ENCODE measurements at places on chromosomes 2 and 18. TPM values are rescaled to one million over a fixed set of nuclear protein-coding genes. Genes with fewer than 3 reads are reported as not detected.

LTBP1 gene
- total RNA-seq: 33.8 TPM

GREB1 gene
- 31.9 TPM for total RNA-seq

DSC3 gene
- 2.1 TPM for total RNA-seq

MSTN gene
- not detected for total RNA-seq

IL36G gene
- total RNA-seq: 0.32 TPM

MOCOS gene
- 5.3 TPM for total RNA-seq

GTF3C2 gene
- total RNA-seq: 107 TPM

SAG gene
- total RNA-seq: not detected

PLEKHH2 gene
- 5.8 TPM for total RNA-seq

MCM6 gene
- 88.1 TPM for total RNA-seq

SERPINB3 gene
- total RNA-seq: 0.11 TPM

RNF125 gene
- total RNA-seq: 14.4 TPM

GRCh38 chr2:112880091-112880531, 30.9 kb upstream of the IL37 start:
- no peak for DNase-seq

- no peak for DNase-seq
These were observed 98.9 kb upstream of the CYP1B1 start for GRCh38 chr2:38174646-38175423.

DNA sequence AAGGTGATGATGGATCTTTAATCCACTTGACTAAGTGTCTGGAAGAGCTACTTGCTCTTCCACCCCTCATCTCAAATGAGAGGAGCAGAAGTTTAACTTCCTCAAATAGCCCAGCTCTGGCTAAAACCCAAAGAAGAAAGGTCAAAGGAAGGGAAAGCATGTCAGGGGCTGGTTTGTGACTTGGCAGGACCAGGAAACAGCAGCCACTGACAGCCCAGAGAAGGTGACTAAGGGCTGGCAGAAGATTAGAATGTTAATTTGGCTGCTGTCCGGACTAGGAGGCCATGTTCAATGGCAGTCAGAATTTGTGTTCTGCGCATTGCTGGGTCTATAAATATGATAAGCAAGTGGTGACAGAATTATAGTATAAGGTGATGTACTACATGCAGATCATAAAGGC, 386.2 kb downstream of the SETBP1 start:
- DNase-seq: no peak

- no peak for DNase-seq
These were observed 5.3 kb upstream of the PLCL1 start for GRCh38 chr2:197799068-197799467.

DNA sequence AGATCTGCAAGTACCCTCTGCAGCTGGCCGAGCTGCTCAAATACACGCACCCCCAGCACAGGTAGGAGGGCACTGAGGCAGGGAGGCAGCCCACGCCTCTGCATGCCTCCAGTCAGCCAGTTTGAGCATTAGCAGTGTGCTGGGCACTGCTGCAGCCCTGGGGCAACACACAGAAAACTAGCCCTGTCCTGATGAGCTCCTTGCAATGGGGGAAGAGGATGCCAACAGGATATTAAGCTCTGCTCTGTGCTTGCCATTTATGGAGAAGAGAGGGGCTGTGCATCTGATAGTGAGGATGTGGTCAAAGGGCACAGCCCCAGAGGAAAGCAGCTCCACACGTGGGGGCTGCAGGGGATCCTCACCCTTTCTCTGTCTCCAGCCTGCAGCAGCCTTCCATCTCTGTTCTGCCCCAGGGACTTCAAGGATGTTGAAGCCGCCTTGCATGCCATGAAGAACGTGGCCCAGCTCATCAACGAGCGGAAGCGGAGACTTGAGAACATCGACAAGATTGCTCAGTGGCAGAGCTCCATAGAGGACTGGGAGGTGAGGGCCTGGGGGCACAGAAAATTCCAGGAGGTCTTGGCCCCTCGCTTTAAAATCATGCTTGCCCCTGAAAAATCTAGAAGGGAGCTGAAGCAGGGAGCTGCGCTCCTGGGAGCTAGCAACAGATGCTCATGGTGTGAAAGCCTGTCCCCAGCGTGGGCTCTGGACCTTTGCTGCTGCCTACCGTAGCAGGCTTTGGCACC, 51.7 kb downstream of the FAM168B start:
- DNase-seq: no peak

DNA sequence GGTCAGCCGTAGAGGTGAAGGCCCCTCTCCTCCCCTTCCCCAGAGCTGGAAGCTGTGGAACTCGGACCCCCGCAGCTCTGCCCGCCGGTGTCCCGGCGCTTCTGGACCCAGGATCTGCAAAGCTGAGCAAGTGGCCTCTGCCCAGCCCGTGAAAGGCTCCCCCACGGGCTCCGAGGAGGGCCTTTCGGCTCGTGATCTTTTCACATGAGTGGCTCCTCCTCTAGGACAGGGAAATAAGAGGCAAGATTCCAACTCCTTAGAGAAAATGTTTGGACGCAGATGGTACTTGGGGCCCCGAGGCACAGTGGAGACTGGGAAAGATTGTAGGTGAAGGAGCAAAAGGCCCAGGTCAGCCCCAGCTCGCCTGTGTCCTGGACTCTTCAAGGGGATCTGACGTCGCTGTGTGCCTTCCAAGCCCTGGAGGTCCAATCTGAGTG, 48.2 kb upstream of the SP3 start:
- peak; percentile 36 for DNase-seq

DNA sequence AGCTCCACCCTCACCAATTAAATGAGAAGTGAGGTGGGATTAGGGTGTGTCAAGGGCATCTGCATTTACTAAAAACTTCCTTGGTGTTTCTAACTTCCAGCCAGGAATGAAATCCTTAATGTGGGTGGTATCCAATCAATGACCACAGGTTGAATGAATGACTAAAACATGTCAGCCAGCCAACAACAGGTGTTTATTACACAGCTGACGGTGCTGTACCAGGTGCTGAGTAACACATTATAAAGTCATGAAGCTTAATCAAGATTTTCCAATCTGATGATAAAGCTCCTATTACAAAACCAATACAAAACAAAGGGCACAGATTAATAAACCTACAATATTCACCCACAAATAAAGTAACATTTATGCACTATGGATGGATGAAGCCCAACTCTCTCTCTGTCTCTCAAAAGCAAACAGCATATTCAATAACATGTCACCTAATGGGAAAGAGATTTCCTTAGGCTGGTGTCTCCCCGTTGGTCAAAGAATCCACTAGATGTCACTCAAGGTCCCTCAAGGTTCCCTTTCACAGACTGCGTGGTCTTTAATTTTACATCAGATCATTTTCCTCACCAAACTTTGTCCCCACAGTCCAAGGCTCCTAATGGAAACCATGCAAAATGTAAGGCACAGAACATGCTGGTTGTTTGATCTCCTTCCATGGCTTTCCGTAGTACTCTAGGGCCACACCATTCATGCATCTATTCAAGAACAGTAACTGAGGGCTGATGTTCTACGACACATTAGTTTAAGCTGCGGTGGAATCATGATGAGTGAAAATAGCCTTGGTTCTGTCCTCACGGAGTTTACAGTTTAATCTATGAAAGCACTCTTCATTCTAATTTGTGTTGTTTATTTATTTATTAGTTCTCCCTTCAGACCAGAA, 6.4 kb upstream of the PTPN4 start:
- no peak for DNase-seq

- no peak for DNase-seq
These were observed 199.1 kb upstream of the CCDC150 start for GRCh38 chr2:196440413-196440812.

- peak; percentile 92 for DNase-seq
These were observed 1.2 kb downstream of the ALK start for GRCh38 chr2:29920130-29920577.

- no peak for DNase-seq
These were observed 38.4 kb upstream of the HDAC4 start for GRCh38 chr2:239438995-239439753.

DNA sequence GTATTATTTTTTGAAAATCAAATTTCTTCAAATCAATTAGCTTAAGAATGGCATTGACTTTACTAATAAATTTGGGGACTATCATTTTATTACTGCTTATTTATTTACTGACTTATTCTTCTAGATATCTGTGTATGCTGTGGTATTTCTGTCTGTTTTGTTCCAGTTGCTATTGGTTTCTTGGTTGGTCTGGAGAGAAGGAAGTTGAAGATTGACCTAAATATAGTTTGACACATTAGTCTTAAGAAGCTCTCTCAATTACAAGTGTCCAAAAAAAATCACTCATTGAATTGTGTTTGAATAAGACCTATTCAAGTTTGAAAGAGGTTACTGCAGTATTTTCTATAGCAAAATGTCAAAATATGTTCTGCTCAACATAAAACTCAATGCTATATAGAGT, 153.3 kb upstream of the KYNU start:
- DNase-seq: no peak

DNA sequence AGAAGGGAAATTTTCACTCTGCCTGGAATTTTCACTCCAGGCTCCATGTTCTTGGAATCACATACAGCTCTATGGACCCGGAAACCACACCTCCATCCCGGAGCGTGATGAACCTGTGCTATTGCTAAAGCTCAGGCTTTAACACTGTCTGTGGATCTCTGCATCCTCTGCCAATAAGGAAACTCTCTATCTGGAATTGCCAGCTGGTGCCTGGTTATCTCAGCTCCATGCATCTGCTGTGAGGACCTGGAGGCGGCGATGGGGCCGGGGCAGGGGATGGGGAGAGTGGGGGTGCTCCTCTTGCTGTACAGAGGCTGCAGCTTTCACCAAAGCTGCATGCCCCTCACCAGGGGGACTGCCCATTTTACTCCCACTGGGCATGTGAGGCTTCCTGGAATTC, 754.0 kb upstream of the SOX11 start:
- no peak for DNase-seq

- DNase-seq: no peak
These were observed 329.7 kb downstream of the FSIP2 start for GRCh38 chr2:186068139-186068801.

GRCh38 chr2:240468303-240469238, 33.1 kb downstream of the GPC1 start:
- DNase-seq: peak; percentile 14

- no peak for DNase-seq
These were observed 30.6 kb upstream of the CREB1 start for GRCh38 chr2:207499114-207499513.

DNA sequence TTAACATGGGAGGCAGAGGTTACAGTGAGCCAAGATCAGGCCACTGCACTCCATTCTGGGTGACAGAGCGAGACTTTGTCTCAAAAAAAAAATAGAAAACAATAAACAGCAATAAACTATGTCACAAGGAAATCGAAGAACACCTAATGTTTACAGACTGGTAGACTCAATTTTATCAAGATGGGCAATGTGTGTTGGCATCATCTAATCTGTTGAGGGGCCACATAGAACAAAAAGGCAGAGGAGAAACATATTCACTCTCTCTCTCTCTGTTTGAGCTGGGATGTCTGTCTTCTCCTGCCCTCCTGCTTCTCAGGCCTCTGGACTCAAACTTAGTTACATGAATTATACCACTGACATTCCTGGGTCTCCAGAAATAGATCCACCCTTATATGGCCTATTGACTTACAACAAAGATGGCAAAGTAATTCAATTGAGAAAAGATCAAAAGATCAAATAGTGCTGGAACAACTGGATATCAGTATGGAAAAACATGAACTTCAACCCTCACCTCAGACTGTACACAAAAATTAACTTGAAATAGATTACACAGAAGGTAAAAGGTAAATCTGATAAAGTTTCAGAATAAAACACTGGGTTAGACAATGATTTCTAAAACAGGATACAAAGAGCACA, 703.8 kb upstream of the CRIM1 start:
- DNase-seq: no peak

DNA sequence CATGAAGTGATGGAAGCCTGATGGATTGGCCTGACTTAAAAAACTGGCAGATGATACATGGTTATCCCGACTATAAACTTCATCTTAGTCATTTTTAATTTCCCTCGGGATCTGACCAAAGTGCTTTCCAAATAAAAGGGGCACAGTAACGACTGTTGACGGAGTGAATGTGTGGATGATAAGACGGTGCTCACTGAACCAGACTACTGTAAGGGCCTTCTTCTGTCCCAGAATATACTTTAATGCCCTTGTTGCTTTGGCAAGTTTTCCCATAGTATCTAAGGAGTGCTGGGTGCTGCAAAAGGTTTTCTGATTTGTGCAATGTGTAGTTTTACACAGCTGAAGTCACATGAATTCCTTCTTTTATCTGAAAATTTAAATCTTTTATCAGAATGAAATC, 373.5 kb downstream of the DSEL start:
- DNase-seq: no peak

- DNase-seq: no peak
These were observed 1354.6 kb upstream of the NRXN1 start for GRCh38 chr2:52386433-52387030.

DNA sequence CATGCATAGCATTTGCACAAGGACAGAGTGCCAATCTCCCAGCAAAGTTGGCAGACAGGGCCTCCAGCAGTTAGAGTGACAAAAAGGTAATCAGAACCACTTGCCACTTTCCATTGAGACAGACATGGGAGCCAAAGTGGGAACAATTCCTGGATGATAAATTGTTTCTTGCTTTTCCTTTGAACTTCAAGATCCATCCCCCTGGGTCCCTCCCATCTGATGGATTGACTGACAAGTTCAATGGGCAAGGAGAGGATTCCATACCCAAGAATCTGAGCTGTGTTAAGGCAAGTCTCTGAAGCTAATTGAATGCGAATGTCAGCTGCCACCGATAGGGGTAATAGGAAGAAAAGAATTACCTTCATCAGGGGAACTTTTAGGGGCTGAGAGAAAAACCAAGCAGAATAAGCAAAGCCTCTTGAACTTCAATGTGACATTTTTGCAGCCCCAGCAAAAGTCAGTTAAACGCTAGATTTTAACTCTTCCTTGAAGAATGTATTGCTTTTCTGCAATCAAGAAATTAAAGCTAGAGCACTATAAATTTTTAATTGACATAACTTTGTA, 96.5 kb downstream of the LYPD1 start:
- no peak for DNase-seq

DNA sequence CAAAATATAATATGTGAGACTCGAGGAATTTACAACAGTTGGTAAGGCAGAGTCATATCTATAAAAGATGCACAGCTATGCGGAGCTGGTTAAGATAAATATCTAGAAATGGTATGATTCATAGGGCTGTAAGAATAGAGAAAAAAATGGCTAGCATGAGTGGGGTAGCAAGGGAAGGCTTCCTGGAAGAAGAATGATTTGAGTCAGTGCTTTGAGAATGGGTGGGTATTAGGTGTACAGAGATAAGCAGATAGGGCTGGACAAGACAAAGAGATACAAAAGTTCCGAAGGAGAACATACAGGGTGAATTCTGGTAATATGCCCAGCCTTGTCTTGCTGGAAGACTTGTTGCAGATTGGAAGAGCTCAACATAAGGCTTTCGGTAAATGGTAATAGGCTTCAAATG, 291.5 kb upstream of the CCDC68 start:
- DNase-seq: no peak
